Ecto neural progenitor cell (in vitro differentiated cells): ENCODE measurements at places on chromosomes 1 and 21.
A peak's percentile ranks its signal among the peaks of the same experiment; 100 is the strongest.

- DNase-seq, result no peak
Observed at GRCh38 chr1:110857964-110858948, 14.7 kb upstream of the CD53 start.

DNA sequence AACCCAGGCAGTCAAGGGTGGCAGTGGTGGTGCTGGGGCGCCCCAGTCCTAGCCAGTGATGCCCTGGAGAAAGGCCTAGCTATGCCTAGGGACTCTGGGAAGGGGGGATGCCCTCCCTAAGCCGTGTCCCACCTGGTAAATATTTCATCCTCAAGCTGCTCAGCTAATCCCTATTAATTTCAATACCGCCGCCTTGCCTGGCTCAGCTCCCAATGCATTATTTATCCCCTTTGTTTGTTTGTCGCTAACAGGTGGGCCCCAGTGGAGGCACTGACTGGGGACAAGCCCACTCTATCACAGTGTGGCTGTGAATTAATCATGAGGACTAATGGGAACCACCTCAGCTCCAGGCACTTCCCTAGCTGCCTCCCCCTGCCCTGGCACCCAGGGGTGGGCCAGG lies 22.5 kb downstream of the DMAP1 start:
- DNase-seq, result no peak

- peak; percentile 90 for DNase-seq
Observed at GRCh38 chr1:235327559-235328270, at the start of gene ARID4B. Gene ARID4B, minus strand, starts transcription at chr1:235328179. Its CDS starts 1,260 bp downstream, at chr1:235326919.

DNA sequence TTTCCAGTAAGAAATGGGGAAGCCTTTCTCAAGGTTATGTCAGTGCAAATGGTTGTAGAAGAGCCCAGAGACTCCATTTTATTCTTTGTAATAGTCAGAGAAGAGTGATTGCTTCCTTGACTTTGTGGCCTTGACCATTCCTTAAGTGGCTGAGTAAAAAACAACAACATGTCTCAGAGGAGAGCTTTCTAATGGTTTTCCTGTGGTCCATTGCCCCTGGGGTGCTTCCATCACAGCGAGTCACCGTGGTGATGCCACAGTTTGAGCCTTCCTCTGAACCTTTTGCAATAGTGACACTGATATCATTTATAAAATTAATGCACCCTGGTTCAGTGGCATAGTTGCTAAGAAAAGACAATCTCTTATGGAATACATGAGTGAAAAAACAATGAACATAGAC lies 38.6 kb downstream of the PAPPA2 start:
- DNase-seq, result no peak

GRCh38 chr1:5579966-5580365 lies 412.3 kb downstream of the NPHP4 start:
- DNase-seq, result peak; percentile 10

- no peak for DNase-seq
Observed at GRCh38 chr1:207151920-207152319, 47.9 kb downstream of the C4BPA start.

DNA sequence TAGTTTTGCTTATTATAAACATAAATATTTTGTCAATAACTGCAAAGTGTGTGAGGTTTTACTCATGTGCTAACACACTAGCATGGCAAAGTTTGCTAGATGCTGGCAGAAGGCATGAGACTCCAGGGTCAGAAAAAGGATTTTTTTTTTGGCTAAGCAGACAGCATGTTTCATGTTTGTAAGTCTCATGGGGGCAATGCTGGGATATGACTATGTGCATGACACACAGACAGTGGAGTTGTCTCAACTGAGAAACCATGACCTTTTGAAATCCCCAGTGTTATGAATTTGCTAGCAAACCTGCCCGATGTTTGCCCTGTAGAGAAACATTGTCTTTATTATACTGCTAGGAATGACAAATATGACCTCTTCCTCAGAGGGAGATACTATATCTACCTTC lies 448.2 kb downstream of the BRINP3 start:
- no peak for DNase-seq

DNA sequence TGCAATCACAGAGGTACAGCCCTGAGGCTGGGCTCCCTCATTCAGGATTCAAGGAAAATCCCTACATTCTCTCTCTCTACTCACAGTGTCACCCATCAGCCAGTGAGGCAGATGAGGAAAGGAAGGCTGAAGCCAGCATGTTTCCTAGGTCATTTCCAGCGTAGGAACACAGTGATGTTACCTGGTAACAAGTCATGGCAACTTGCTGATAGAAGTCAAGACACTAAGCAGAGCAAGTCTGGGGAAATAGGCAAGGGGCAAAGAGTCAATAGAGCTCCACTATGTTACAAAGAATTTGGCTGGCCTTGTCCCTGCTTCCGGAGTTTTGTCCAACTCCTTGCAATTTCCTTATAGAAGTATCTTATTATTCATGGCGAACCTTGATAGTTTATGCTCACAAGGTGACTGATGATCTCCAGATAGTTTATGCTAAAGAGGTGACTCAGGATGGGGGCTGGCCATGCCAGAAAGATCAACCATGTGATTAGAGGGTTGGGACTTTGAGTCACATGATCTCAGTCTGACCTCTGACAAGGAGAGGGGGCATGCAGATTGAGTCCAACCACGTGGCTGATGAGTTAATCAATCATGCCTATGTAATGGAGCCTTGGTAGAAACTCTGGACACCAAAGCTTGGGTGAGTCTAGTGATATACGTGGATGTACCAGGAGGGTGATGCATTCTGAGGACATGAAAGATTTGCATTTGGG lies 51.1 kb downstream of the SUSD4 start:
- DNase-seq, result no peak

DNA sequence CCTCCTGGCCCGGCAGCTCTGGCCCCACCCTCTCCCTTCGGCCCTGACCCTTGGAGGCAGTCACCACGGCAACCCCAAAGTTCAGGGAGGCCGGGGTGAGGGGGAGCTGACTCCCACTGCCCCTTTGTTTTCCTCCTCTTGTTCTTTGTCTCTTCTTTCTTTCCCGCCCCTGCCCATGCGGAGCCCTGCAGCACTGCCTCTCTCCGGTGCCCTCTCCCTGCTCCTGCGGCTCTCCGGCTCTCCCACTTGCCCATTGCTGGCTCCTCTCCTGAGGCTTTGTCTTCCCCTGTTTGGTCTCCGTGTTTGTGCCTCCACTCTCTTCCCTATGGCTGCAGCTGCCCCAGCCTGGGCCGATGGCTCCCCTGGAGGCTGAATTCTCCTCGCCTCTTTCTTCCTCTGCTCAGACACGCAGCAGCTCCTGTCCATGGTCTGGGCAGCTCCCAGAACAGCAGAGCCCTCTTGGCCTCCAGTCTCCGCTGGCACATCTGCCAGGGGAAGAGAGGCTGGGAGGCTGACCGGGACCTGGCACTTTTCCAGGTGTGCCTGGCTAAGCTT lies 5.8 kb downstream of the CELSR2 start:
- peak; percentile 77 for DNase-seq

DNA sequence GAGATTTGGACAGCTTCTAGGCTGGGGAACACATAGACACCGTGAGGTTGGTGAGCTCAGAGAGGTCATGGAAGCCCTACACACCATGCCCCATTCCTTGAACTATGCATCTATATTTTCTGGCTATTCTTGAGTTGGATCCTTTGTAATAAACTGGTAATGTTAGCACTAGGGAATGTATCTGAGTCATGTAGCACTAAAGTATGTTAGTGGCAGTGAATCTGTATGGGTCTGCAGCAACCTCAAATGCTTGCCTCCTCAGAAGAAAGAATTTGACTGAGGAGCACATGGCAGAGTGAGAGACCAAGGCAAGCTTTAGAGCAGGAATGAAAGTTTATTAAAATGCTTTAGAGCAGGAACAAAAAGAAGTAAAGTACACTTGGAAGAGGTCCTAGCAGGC lies 43.7 kb upstream of the LRRC7 start:
- DNase-seq, result no peak

DNA sequence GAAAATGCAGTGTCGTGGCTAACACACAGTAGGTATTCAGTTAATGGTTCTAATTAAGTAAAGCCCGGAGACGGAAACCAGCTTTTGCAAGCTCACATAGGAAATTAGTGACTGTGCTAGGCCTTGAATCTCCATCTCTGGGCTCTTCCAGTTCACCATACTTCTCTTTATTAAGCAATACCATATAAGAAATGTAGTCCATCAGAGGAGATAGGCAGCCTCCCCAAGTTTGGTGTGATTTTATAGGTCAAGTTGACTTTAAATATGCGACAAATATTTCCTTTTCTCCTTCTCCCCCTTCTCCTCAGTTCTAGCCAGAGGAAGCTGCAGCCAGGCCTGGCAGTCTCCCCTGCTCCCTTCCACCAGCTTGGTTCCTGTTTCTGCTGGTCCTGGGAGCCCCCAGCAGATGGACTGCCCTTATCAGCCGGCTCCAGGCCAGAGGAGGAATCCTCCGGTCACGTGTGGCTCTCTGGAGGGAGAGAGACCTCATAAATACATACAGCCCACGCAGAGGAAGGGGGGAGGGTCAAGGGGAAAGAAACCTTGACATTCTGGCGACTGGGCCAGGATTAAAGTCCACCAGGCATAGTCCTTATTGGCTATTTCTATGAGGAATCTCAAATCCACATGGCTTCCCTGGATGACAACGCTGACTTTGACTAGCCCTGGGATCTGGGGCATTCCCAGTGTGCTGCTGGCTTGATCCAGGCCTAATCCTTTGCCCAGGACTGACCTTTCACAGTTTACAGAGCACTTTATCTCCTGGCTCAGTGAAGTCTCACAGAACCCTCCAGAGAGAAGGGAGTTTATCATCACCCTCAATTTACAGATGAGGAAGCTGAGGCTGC lies 115.1 kb upstream of the JUN start:
- no peak for DNase-seq

DNA sequence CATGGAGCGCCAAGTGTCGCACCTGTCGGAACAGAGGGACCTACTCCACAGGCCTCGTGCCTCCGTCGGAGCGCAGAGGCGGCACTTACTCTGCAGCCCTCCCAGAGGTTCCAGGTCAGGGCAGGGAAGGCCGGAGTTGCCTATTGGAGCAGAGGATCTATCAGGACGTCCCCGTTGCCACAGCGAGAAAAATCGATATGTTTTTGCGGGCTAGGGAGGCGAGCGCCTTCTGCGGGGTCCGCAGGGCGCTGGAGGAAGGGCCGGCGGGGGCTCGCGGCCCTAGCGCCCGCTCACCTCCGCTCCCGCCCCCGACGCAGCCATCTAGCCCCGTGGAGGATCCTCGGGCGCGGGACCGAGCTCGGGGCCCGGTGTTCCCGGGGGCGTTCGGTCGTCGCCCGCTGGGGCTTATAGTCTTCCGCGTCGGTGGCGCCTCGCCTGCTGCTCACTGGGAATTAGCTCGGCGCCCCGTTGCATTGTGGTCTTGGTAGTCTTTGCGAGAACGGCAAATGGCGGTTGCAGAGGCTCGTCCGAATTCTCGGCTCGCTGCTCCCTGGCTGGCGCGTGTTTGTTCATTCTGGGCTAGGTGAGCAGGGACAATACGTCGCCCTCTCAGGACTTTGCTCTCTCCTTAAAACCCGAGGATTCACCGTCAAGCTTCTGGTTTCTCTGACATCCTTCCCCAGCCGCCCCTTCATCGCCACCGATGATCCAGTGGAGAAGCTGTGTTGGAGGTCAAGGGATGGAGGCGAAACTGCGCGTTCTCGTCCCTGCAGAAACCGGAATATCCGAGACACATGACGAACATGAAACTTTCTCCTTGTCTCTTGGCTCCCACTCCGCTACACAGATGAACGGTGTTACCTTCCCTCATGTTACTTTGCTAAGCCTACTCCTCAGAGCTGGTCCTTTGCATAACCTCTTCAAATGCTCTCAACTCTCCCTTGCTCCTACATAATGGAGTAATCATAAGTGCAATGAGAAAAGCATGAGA lies at the start of gene JTB:
TSS of gene JTB (minus strand) at position 425 of the 991 bp plus-strand sequence. CDS start at position 3, 422 bp downstream.
- DNase-seq, result peak; percentile 92

- no peak for DNase-seq
Observed at GRCh38 chr1:211259638-211260126, 516 bp downstream of the RCOR3 start.

DNA sequence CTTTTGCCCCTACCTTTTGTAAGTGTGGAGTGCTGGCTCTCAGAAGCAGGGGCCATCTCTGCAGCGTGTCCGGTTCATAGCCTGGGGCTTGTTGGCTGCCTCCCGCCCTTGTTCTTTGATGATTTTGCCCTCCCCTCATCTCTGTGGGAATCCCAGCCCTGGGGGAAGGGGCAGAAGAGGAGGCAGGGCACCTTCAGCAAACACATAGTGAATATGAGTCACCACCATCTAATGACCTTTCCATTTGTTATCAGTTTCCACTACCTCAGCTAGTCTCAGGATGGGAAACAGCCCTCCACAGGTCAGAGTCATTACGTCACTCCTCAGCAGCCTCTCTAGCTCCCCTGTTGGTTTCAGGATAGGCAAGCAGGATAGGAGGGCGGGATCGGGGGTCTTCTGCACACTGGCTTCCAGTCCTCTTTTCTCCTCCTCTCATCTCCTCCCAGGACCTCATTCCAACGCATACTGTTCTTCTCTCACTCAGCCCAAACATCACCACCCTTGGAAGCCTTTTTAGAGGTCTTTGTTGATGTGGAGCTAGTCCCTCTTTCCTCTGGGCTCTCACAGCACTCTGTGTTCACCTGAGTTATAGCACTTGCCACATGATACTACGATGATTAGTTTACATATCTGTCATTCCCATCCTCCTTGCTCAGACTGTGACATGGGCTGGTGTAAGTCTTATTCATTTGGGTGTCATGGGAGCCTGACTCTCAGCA lies 15.8 kb downstream of the GADD45A start:
- DNase-seq, result peak; percentile 73

GRCh38 chr1:56295949-56296929 lies 283.1 kb downstream of the PLPP3 start:
- DNase-seq, result no peak

DNA sequence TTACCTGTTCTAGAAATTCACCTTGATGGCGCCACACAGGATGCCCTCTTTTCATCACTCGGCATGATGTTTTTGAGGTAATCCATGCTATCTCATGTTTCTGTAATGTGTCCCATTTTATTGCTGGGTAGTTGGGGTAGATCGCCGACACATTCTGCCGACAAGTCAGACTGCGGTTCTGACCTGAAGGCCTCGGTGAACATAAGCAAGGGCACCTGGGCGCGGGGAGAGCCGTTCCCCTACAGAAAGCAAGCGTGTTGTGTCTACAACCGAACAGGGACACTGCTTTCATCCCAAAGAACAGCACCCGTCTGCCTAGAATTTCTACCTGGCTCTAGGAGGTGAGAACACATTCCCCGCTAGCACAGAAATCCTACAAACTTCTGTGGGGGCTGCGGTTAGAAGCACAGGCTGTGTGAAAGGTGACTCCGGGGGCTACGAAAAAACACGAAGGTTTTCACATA lies 149.2 kb downstream of the PPIAL4G start:
- no peak for DNase-seq

DNA sequence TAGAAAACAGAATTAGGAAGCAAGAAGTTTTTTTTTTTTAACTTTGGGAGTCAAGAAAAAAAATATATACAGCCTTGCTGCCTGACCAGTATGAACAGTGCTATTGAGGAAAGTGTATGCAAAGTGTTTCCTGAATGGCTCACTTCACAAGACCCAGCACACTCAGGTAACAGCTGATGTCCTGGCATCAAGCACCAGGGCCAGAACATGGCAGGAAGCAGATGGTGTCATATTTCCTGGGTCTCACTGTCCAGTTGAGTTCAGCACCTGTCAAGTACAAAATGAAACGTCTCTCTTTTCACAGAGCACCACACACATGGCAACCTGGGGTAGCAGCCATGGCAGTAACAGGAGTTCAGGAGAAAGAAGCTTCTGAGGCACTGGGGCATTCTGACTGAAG lies 372.3 kb downstream of the TTLL7 start:
- DNase-seq, result no peak

- no peak for DNase-seq
Observed at GRCh38 chr1:184616504-184616903, 138.2 kb downstream of the EDEM3 start.

GRCh38 chr1:107326824-107327445 lies 186.1 kb downstream of the NTNG1 start:
- DNase-seq, result no peak

- no peak for DNase-seq
Observed at GRCh38 chr1:36612881-36613280, 130.2 kb upstream of the CSF3R start.

GRCh38 chr1:54144366-54144765 lies 8.4 kb downstream of the CDCP2 start:
- DNase-seq, result no peak
